ENCODE measurements at places on chromosomes 13 and 19. TPM values are rescaled to one million over a fixed set of nuclear protein-coding genes. Genes with fewer than 3 reads are reported as not detected.

GRCh38 chr13:24997367-24997967 is 98.5 kb upstream of the PABPC3 start:
- DNase-seq: peak; percentile 31

DNA sequence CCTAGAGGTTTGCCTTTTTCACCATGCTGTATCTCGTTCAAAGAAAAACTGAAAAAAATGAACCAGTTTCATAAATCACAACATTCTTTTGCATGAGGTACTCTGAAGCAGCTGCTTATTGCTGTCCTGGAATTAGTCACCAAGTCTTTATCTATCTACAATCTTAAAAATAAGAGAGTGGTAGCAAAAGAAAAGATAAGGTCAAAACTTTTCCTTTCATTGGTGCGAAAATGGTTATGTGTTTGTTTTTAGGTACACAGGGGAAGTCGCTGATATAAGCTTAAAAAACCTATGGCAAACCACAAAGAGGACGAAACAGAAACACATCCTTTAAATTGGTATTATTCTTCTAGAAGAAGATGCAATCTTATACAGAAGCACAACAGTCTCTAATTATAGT is 20.7 kb downstream of the OBI1 start:
- no peak for DNase-seq

GRCh38 chr13:102237230-102237629 is 164.6 kb downstream of the FGF14 start:
- no peak for DNase-seq

DNA sequence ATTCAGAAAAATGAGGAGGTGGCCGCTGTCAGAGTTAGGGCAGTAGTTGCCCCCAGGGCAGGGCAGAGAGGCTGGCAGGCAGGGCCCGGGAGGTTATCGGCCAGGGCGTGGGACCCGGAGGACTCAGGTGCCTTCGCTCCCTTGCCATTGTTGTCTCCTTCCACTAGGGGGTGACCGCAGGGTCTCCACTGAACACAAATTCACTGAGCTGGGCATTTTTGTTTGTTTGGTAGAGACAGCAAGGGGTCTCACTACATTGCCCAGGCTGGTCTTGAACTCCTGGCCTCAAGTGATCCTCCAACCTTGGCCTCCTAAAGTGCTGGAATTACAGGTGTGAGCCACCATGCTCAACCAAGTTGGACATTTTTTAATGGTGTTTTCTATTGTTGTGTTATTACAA is 25.1 kb downstream of the CARS2 start:
- DNase-seq: no peak

- peak; percentile 6 for DNase-seq
Measured at GRCh38 chr13:43319617-43320444, 296.4 kb downstream of the DNAJC15 start.

- DNase-seq: no peak
Measured at GRCh38 chr13:60328073-60328472, 68.9 kb upstream of the TDRD3 start.

DNA sequence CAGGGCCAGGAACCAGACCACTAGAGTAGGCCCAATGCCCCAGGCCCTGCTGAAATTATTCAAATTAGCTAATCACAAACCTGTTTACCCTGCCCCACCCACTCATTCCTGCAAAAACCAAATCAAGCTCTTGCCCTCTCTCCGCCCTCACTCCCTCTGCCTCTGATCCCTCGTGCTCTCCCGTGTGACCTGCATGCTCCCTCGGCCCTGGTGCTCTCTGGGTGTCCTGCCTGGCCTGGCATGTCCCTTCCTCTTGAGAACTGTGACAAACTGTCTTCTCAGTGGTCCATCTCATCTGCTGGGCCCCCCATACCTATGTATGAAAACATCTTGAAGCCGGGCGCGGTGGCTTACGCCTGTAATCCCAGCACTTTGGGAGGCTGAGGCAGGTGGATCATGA is 12.2 kb upstream of the TTYH1 start:
- DNase-seq: no peak

GRCh38 chr13:107716241-107716640 is 499.1 kb downstream of the LIG4 start:
- DNase-seq: no peak

DNA sequence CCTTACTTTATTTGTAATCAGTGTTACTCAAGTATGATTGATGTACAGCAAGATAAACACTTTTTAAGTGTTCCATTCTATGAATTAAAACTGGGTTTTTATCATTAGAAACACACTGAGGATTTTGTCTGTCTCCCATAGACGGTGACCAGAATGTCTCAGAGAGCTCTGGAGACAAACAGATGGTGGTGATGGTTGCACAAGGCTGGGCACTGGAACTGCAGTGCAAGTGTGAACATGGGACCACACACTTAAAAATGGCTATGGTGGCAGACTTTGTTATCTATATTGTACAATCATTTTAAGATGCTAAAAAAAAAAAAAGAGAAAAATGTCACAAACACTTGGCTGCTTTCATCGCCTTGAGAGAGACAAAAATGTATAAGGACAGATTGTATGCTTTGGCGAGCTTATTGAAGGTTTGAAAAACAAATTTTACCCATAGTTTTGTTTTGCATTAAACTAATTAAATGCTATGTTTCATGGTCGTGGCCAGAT is 273.0 kb downstream of the SHISA2 start:
- DNase-seq: no peak

DNA sequence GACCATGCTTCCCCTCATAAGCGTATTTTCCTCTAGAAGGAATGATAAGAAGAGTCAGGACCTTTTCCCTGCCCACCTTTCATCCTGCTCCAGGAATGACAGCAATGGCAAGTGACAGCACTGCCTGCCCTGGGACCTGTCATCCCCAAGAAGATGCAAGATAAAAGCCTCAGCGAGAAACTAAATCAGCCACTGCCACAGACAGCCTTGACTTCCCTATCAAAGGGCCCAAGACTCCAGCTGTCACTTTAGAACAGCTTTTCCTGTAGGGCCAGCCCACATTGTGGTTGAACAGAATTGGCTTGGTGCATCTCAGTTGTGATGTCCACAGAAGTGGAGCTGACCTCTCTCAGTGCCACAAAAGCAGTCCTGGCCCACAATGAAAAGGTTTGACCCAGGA is 1.1 kb downstream of the RAB8A start:
- no peak for DNase-seq

DNA sequence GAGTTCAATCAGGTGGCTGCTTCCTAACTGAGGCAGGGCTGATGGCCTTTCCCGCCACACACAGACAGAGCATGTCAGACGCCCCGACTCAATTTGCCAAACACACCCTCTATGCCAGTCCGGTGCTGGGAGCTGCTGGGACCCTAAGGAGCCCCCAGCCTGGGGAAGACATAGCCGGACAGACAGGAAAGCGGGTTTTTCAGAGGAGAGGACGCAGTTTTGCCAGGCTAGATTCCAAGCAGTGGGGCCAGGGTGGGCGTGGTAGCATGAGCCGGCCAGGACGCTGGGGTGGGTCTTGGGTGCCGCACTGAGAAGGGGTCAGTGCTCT is 19.8 kb downstream of the MAST3 start:
- no peak for DNase-seq

GRCh38 chr19:45804140-45804958 is 10.8 kb downstream of the RSPH6A start:
- no peak for DNase-seq

DNA sequence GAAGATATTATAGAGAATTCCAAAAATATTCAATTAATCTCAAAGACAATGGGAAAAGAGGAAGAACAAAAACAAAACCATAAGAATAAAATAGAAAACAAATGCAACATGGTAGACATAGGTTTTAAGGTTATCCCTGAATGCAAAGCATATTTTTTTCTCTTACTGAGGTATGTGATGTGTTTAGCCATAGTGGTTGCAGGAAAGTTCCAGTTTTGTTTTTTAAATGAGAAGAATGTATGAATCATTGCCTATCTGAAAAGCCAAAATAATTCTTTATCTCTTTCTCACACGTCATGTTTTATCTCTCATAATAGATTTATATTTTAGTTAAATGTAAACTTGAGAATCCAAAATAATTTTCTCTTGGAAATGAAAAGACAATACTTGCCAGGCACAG is 2591.7 kb upstream of the PCDH20 start:
- no peak for DNase-seq

DNA sequence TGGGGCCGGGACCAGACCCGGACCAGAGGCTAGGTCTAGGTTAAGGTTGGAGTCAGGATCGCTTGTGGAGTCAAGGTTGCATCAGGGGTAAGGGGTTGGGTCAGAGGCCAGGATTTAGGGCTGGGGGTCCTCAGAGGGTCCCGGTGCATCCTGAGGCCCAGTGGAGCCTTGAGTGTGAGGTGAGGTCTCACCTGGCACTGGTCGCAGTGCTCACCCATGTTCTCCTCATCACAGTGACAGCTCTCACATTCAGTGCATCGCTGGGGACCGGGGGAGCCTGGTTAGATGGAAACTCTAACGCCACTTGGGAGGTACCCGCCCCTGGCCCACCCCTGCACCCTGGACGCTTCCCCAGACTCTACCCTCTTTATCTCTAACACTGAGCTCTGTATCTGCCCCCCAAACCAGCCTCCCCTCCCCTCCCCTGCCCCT is 3.1 kb downstream of the HRC start:
- no peak for DNase-seq

GRCh38 chr13:39201180-39201579 is 162.9 kb downstream of the NHLRC3 start:
- no peak for DNase-seq

- DNase-seq: no peak
Measured at GRCh38 chr19:50780753-50781435, 9.3 kb upstream of the ACP4 start.

- DNase-seq: peak; percentile 15
Measured at GRCh38 chr19:37654118-37654517, 1.1 kb downstream of the ZFP30 start.

- no peak for DNase-seq
Measured at GRCh38 chr19:36003284-36003683, 5.3 kb downstream of the SYNE4 start.

- no peak for DNase-seq
Measured at GRCh38 chr13:30030141-30030750, 179.8 kb upstream of the UBL3 start.

GRCh38 chr13:73991884-73992283 is 142.3 kb downstream of the KLF12 start:
- DNase-seq: no peak

- DNase-seq: no peak
Measured at GRCh38 chr13:28379371-28380083, 115.4 kb downstream of the FLT1 start.

GRCh38 chr19:912181-913079 is 589 bp downstream of the R3HDM4 start:
- DNase-seq: no peak

DNA sequence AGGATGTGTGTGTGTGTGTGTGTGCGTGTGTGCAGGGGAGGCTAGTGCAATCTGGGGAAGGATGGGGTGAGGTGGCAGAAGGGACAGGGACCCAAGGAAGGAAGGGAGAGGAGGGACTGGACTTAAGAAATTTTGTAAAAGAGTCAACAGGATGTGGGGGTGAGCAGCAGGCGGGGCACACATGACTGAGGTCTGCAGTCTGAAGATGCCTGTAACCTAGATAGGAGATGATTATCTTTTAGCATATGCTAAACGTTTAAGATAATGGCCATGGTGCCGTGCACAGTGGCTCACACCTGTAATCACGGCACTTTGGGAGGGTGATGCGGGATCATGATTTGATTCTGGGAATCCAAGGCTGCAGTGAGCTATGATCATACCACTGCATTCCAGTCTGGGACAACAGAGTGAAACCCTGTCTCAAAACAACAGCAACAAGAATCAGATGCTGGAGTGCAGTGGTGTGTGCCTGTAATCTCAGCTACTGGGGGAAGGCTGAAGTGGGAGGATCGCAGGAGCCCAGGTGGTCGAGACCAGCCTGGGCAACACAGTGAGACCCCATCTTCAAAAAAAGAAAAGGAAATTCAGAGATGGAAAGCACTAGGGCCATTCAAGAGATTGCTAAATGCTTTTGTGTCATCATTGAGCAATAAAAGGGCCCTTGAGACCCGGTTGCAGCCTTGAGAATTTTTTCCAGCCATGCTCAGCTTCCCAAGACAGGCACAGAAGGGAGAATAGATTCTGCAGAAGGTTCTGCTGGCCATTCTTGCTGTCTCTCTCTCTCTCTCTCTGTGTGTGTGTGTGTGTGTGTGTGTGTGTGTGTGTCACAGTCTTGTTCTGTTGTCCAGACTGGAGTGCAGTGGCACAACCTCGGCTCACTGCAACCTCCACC is 3.8 kb upstream of the ZNF414 start:
- DNase-seq: no peak

- no peak for DNase-seq
Measured at GRCh38 chr13:111852725-111853518, 214.0 kb upstream of the SOX1 start.

DNA sequence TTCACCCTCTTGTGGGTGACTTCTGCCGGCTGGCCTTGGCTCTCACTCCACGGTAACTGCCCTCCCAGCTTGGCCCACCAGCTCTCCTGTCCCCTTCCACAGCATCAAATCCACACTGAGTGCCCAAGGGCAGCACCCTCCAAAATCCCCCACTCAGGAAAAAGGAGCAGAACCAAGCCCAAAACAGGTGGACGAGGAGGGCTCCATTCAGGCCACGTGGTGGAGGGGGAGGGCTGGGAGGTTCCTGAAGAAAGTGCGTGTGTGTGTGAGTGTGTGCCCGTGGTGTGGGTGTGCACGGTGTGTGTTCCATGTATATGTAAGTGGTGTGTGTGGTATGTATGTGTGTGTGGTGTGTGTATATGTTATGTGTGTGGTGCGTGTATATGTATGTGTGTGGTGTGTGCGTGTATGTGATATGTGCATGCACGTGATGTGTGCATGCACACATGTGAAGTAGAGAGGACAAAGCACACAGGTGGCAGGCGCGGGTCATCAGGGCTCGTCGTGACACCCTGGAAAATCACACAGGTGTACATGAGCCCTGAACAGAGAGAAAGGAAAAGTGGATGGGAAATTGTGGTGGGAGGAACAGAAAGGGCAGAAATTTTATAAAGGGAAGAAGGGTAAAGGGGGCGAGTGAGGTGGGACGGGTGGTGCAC is 76.9 kb downstream of the COL4A1 start:
- no peak for DNase-seq

- DNase-seq: no peak
Measured at GRCh38 chr19:3801412-3802096, 15.4 kb upstream of the MATK start.

Gene TCF3
- total RNA-seq: 38.1 TPM

Gene ZNF44
- 4.2 TPM for total RNA-seq

Gene PRSS57
- not detected for total RNA-seq

Gene ADAT3
- 1.0 TPM for total RNA-seq

Gene FCHO1
- total RNA-seq: 2.1 TPM

Gene ANKLE1
- 0.71 TPM for total RNA-seq

Gene FFAR1
- total RNA-seq: not detected

Gene NLRP7
- not detected for total RNA-seq

Gene NOVA2
- total RNA-seq: 0.10 TPM

Gene ZNF888
- 8.1 TPM for total RNA-seq

Gene CAPS
- total RNA-seq: 0.96 TPM

Gene LRP3
- 2.1 TPM for total RNA-seq

Gene CALR
- total RNA-seq: 2,061 TPM

Gene CYP4F12
- total RNA-seq: not detected

Gene PSG3
- 0.64 TPM for total RNA-seq

Gene ZNF302
- total RNA-seq: 14.8 TPM

Gene ATP4B
- not detected for total RNA-seq
